Posterior vena cava (tissue), 2 donors: ENCODE measurements at places on chromosomes 11 and 22. TPM values are rescaled to one million over a fixed set of nuclear protein-coding genes. Genes with fewer than 3 reads are reported as not detected.

The BAIAP2L2 gene
- total RNA-seq: 0.37 TPM

DNA sequence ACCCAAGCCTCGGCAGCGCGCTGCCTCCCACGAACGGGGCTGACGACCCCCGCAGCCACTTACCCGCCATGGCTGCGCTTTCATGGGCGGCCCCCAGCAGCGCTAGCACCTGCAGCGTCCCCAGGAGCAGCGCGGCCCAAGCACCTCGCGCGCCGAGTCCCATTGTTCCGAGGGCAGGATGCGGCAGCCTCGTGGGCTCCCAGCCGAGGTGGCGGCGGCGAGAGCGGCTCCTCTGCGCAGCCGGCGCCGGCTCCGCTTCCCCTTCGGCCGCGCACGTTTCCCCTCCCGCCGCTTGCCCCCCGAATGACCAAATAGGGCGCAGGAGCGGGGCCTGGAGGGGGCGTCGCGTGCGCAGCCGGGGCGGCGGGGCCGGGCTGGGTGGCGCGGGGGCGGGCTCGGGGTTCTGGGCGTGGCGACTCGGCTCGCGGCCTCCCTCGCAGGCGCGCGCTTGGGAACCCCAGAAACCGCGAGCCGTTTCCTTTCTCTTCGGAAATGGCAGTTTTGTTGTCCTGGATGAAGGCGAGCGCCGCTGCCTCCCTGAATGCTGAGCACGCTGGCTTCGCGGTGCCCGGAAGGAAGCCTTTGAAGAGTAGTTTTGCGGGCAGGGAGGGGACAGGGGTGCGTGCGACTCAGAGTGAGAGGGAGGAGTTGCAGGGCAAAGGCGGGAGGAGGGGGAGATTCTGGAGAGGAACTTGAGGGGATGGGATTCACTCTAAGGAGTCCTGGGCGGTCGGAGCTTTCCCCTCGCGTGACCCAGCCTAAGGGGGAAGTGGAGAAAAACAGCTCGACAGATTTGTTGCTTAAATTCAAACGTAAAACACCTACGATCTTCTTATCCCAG, at the start of gene TMEM123:
TMEM123 (minus strand) TSS at position 305 of the 841 bp plus-strand sequence; CDS start at position 163, 142 bp downstream.
- DNase-seq: peak; percentile 91

- no peak for DNase-seq
These were observed 25.0 kb upstream of the SERPIND1 start for GRCh38 chr22:20748731-20749428.

The KCNJ4 gene
- total RNA-seq: not detected

The CBX6 gene
- 105 TPM for total RNA-seq
